Activated CD4-positive, CD25-positive, alpha-beta regulatory T cell treated with anti-CD3 and anti-CD28 coated beads, Interleukin-2, amount 50 U/mL, for 72 hours (primary cell): ENCODE measurements at places on chromosomes 7 and 10.

DNA sequence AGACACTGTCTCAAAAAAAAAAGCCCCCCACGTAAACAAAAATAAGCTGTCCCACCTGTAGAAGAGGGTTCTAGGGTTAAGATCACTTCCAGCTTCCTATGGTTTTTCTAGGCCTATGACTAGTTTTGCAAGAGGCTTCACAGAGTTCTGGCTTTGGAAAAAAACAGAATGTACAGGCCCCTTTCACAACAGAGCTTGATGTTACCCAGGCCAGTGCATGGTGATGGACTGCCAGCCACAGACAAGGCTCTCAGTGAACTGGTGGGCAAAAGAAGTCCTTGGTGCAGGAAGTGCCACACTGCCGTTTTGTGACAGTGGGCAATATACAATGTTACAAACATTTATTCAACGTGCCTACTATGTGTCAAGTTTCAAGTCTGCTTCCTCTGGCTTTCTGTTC, 18.3 kb upstream of the EFCAB10 start:
- DNase-seq, result no peak

DNA sequence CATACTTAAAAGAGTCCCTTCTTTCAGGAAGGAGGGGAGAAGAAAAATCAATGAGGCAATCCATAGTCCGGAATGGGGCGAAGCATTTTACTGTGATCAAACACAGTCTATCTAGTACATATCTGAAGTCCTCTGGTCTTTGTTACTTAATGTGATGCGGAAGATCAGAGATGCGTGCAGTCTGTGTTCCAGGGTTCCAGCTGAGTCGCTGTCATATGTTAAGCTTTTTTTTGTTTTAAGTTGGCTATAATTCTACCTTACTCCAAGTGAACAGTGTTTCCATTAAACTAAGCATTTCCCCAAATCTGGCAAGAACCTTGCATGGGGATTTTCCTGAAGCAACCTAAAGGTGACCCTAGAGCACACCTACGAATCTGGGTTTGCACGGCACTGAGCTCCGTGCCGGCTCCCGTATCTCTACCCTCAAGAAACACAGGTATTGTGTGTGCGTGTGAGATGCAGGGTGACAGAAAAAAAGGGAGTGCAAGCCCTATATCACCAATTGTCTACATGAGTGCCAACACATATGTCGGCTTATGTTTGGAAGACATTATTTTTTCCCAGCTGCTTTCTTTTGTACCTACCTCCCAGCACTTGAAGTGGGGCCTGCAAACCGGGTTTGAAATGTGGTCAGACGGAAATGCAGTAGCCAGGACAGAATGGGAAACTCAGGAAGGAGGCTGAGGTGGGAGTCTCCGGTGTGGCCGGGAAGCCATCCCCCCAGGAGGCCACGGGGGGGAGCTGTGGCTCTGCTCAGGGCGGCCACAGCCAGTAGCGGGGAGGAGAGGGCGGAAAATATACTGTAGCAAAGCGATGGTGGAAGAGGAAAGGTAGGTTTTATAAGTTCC, 435.8 kb upstream of the MGMT start:
- DNase-seq, result peak; percentile 63

- no peak for DNase-seq
Measured at GRCh38 chr10:101878869-101879268, 35.3 kb upstream of the KCNIP2 start.

- no peak for DNase-seq
Measured at GRCh38 chr10:76882796-76883195, 754.8 kb downstream of the KCNMA1 start.

- DNase-seq, result no peak
Measured at GRCh38 chr7:121610243-121610642, 214.1 kb upstream of the FAM3C start.

GRCh38 chr7:144011458-144012230, 11.5 kb downstream of the OR6B1 start:
- no peak for DNase-seq

DNA sequence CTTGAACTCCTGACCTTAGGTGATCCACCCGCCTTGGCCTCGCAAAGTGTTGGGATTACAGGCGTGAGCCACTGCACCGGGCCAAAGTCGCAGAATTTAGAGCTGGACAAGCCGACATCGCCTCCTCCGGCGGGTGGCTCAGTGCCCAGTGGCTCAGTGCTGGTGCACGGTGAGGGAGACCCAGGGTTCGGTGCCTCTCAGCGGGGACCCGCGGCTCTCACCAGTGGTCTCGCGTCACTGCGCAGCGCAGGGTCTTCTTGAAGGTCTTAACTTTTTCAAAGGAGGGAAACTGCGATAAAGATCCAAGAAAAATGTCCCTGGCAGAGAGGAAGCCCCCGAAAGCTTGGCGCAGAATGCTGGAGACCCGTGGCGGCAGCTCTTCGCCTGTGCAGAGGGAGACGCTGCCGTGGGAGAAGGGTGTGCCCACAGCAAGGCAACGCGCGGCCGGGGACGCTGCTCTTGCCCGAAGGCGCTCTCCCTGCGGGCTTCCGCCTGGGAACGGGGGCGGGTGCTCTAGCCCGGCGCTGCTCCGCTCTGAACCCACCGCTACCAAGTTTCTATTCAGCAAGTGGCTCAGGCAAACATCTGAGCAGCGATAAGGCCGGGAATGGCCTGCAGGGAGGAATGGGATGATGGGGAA, 324.3 kb downstream of the DNAJB6 start:
- DNase-seq, result no peak
